Activated CD8-positive, alpha-beta memory T cell treated with anti-CD3 and anti-CD28 coated beads for 1 hour (primary cell): ENCODE measurements at places on chromosomes 2 and 18.

- DNase-seq: no peak
These were observed 115.3 kb downstream of the METTL8 start for GRCh38 chr2:171318463-171318934.

DNA sequence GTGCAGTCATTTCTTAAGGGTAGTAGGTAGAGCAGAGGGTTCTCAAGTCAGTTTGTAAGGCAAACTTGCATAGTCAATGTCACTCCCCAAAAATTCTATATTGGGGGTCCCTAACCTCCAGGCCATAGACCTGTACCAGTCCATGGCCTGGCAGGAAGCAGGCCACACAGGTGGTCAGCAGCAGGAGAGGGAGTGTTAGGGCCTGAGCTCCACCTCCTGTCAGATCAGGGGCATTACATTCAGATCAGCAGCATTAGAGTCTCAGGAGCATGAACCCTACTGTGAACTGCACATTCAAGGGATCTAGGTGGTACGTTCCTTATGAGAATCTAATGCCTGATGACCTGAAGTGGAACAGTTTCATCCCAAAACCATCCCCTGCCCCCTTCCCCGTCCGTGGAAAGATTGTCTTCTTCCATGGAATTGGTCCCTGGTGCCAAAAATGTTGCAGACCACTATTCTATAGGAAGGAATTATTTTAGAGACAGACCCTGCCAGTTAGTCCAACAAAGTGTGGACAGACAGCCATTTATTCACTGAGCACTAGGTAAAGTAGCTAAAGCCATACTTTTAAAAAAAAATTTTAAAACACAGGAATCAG, 6.7 kb downstream of the COA5 start:
- DNase-seq: no peak

- DNase-seq: no peak
These were observed 12.2 kb downstream of the SH3BP4 start for GRCh38 chr2:234963773-234964615.

DNA sequence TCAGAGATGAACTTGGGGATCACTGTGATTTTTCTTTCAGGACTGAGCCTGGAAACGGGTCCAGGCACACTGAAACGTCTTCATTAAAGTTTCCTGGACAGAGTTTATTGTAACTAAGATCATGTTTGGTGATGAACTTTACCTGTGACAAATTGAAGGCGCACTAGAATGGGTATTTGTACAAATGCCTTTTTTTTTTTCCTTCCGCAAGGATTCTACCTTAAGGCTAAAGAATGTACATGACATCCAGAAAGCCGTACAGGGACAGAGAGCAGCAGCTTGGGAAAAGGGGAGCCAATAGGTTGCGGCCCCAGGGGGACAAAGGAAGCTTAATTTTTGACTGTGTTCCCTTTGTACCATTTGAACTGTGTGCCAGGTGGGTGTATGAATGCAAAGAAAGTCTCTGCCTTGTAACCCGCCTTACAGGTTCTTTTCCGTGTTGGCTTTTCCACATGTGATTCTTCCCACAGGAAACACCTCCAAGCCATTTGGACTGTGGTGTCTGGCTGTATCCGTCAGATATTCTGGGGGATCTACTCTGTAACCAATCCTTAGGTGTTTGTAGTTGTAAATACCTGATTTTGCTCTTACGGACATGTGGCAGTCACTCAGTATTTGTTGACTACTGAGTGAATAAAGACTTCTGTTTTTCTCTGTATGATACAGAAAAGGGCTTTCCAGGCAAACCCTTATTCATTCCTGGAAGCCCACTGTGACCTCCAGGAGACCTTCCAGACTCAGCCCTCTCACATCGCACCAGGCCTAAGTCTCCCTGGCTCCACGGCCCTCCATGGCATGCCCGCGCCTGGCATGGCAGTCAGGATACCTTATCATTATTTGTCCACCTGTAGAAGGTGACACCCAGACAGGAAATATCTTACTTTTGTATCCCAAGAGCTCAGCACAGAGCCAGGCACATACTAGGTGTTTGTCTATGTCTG, 1.1 kb downstream of the LRRFIP1 start:
- no peak for DNase-seq

DNA sequence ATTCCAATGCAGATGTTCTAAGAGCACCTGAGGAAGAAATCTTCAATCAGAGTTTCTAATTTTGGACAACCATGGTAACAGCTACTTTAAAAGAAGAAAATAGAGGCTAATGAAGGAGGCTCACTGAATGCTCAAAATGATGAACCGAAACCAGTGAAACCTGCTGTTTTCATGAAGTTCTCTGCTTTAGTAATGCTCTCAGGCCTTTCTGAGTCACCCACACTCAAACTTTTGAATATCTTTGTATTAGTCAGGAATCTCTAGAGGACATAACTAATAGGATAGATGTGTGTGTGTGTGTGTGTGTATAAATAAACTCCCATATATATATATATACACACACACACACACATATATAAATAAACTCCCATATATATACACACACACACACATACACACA, 76.9 kb upstream of the RIT2 start:
- DNase-seq: no peak

DNA sequence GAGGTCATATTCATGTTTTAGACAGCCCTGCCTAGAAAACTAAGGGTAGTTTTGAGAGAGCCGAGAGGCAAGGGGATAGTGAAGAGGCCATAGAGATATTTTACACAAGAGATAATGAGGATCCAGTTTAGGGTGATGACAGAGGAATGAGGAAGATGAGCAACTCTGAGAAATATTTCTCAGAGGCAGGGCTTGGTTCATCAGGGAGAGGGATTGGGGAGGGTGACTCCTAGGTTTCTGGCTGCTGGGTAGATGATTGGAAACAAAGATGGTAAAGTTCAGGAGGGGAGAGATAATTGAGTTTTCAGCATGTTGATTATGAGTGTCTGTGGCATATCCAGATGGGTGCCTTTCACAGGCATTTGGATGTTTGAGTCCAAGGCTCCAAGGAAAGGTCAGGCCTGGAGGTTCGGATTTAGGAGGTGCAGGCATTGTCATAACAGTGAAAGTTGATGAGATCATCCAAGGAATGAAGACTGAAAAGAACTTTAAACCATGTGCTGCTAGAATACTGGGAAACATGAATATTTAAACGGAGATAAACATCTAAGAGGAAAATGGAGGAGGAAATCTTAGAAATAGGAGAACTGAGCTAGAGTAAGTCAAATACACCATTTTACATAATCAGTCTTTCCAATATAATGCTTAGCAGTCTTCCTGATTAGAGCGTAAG, 7.4 kb downstream of the MYL12B start:
- DNase-seq: no peak

GRCh38 chr2:32865399-32866068, 81.2 kb upstream of the LTBP1 start:
- no peak for DNase-seq

- no peak for DNase-seq
These were observed 55.2 kb upstream of the PAX3 start for GRCh38 chr2:222353993-222354392.
